Activated CD4-positive, alpha-beta T cell treated with anti-CD3 and anti-CD28 coated beads, Interleukin-2, amount 50 U/mL, for 4 hours (primary cell): ENCODE measurements at places on chromosomes 12 and 14.

- no peak for DNase-seq
These were observed 276.4 kb downstream of the DPF3 start for GRCh38 chr14:72617391-72618031.

DNA sequence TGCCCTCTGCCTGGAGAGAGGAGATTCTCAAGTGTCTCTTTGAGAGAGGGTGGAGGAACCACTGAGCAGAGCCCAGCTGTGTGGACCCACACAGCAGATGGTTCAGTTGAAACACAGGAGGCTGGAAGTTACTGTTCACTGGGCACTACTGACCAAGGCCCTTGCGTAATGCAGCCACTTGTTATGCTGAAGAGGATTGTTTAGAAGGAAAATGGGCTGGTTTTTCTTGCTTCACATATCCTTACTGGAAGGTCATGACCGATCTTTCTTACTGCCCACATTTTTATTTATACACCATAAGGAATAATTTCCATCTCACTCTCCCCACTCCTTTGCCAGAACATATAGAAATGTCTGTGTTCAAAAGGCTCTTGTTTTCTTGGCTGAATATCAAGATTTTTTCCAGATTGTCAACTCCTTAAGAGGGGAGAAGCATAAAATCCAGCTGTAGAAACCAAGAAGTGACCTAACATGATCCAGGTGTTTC is 375.1 kb upstream of the DDHD1 start:
- no peak for DNase-seq

- DNase-seq: no peak
These were observed 3.1 kb upstream of the CCDC88C start for GRCh38 chr14:91420686-91421085.

GRCh38 chr12:56040151-56040550 is 1.6 kb upstream of the RPS26 start:
- no peak for DNase-seq

DNA sequence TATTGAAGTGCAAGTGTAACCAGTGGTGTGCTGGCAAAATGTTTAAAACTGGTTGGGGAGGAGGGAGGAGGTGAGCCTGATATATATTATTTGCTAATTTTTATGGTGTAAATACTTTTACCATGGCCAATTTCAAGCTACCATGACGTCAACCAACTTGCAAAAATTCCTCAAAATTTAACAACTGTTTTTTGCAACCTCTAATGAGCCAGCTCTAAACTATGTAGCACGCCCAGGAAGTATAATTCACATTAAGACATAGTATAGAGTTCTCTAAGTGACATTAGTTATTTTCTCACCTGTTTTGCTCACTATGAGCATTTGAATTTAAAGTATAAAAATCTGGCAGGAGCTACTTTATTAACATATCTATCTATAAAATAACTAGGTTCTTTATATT is 41.4 kb downstream of the ATL1 start:
- no peak for DNase-seq

DNA sequence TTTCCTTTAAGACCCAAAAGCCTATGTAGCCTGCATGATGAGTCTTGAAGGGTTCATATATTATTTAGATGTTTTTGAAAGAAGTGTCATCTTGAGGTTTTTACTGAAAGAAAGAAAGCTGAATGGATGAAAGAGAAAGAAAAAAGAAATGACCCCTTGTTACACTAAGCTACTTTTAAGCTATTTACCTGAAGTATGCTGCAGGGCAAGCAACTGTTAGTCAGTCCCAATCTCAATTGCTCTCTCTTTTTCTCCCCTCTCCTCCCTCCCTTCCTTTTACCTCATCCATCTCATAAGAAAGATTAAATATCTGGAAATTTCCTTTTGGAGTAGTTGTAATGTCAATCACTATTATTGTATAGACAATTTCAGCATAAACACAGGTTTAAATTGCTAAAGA is 512.4 kb downstream of the TMTC2 start:
- no peak for DNase-seq

- DNase-seq: no peak
These were observed 6.0 kb downstream of the VPS37B start for GRCh38 chr12:122889761-122890520.

DNA sequence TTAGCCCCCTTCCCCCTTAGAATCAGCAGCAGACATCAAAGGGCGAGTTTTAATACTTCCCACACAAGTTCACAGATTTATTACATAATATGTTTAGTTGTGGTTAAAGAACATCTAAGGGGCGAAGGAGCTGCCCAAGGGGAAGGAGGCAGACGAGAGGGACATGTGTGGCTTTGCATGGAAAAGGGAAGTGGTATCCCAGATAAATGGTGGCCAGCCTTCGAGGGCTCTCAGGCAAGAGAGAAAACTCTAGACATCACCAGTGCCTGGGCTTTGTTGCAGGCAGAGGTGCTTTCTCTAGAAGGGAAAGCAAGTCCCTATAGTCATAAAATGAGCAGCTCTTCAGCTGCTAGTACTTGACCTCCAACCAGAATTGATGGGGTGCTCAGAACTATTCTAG is 121.2 kb downstream of the CACNA1C start:
- no peak for DNase-seq

DNA sequence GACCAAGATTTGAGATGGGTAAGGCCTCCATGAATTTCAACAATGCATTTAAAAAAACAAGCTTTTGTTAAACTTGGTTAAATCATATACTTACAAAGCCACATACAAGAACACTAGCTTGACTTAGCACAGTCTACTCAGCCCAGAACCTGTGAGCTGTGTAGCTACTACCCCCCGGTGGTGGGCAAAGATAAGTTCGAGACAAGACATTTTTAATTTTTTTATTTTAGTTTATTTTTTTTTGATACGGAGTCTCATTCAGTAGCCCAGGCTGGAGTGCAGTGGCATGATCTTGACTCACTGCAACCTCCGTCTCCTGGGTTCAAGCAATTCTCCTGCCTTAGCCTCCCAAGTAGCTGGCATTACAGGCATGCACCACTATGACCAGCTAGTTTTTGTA is 3.7 kb upstream of the NECAP1 start:
- DNase-seq: peak; percentile 60

- DNase-seq: no peak
These were observed 21.6 kb upstream of the TMCC3 start for GRCh38 chr12:94671917-94672316.

DNA sequence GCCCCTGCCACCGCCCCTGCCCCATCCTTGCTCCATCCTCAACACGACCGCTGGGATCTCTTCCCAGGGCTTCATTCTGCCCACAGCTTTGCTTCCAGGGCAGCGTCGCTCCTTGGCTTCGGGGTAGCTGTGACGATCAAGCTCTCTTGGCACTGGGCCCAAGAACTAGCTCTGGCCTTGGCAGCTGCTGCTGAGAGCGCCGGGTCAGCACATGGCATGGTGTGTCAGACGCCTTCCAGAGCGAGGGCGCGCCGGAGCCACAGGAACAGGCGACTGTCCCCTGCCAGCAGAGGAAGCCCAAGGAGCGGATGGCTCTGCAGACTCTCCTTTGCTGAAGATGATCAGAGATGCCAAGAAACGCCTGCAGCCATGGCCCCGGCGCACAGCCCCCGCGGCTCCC is 15.9 kb downstream of the RAB35 start:
- no peak for DNase-seq

DNA sequence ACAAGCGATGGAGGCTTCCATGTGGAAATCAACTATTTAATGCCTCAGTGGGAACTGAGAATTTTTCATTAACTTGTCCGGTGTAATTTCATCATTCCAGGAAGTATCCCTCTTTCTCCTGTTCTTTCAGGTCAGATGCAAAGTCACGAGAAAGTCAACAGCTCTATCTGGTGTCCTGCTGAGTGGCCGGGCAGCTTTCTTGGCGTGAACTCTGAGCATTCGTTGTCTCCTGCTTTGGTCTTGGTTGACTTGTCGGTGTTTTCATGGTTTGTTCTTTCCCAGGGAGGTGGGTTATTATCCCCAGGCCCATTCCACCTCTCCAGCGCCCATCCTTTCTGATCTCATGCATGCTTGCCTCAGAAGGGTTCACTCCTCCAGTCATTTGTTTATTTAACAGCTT is 149.1 kb downstream of the GLT1D1 start:
- no peak for DNase-seq

DNA sequence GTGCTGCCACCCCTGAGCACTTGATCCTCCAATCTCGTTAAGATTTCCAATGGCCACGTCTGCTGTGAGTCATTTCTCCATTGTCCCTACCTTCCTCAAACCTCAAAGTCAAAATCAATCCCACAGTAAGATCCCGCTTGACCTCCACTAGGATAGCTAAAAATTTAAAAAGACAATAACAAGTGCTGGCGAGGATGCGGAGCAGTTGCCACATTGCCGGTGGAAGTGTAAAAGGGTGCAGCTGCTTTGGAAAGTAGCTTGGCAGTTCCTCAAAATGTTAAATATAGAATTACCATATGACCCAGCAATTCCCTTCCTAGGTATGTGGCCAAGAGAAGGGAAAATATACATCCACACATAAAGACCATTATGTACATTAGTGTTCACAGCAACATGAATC is 9.5 kb upstream of the BCL7A start:
- no peak for DNase-seq

DNA sequence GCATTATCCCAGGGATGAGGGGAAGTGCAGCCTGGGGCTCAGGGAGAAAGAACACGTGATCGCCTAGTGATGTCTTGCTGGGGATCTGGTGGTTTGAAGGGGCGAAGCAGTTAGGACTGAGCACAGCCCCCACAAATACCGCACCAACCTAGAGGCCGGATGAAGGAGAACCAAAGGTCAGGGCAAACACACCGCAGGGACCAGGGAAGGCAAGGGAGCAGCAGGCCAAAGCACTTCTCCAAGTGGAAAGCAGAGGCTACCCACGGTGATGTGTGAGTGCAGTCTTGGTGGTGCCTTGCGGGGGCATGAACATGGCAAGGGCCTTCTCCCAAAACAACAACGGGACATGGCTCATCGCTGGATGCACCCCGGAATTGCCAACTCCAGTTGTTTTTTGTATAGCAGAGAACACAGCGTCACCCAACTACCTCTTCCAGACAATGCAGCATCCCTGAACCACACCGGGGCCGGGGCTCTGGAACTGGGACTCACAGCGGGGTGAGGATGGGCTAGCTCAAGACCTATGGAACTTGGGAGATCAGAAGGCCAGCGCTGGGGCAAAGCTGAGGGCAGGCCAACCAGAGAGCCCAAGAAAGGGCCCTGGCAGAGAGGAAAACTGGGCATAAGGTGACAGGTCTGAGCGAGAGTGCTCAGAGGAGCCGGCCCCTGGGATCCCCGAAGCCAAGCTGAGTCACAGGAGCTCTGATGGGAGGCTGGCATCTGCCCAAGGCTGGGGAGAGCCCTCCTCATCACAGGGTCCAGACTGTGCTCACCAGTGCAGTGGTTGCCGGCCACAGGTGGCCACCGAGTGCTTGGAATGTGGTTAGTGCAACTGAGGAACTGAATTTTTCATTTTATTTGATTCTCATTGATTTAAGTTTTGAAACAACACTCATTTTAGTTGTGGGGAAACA is 11.1 kb downstream of the GALNT16 start:
- DNase-seq: no peak

GRCh38 chr12:52148464-52149181 is 43.2 kb downstream of the KRT80 start:
- DNase-seq: no peak

DNA sequence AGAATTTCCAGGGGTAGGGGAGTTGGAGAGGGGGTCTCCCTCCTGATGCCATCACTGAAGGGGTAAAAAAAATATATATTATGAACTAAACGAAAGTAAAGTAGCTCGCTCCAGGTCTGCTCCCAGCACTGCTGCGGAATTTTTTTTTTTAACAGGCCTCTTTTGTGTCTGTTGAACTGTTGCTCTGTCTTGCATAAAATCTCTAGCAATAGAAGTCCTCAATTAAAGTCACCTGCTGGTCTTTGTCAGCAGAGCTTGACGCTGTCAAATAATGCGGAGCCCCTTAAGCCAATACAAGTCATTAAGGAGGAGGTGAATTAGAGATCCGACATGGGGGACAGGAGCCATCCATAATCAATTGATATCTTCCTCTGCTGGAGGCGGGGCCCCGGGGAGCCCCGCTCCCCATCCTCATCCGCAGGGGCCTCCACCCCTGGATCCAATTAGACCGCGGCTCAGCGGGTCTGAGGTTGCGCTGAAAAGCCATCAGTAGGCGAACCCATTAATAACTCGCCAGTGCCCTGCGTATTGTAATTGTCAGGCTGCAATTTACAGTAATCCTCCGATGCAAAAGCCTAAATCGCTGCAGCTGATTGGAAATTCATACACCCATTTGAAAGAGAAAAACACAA is 85.6 kb downstream of the DICER1 start:
- no peak for DNase-seq

GRCh38 chr14:72788972-72789728 is 104.8 kb downstream of the DPF3 start:
- DNase-seq: no peak

- DNase-seq: no peak
These were observed 210.7 kb upstream of the ATP2B1 start for GRCh38 chr12:89919241-89919906.

DNA sequence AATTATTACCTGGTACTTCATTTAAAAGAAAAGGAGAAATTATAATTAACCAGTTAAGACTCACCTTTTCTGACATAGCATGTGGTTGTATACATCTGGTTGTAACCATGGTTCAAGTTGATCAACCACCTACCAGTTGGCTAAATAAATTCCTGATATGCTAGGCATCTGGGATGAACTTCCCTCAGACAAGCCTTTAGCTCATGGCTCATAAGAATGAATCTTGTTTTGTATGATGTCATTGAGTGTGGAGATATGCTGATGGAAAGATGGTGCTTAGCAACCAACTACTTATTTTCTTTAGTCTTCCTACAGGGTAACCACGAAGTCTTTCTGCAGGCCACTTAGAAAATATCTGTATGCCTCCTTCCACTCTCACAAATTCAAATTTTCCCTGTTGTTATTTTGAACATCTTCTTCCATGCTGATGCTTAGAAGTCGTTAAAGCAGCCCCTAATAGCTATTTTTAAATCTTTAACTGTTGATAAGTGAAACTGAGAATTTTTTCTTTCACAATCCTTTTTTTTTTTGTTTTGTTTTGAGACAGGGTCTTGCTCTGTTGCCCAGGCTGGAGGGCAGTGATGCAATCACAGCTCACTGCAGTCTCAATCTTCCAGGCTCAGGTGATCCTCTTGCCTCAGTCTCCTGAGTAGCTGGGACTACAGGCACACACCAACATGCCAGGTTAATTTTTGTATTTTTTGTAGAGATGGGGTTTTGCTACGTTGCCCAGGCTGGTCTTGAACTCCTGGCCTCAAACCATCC is 51.9 kb upstream of the PTHLH start:
- DNase-seq: no peak

GRCh38 chr12:23775208-23775607 is 174.3 kb downstream of the SOX5 start:
- DNase-seq: no peak

GRCh38 chr14:90405755-90406154 is 8.9 kb downstream of the CALM1 start:
- no peak for DNase-seq

GRCh38 chr12:117596968-117597367 is 235.5 kb upstream of the NOS1 start:
- DNase-seq: no peak

GRCh38 chr12:51009056-51009440 is 17.1 kb downstream of the SLC11A2 start:
- peak; percentile 53 for DNase-seq

DNA sequence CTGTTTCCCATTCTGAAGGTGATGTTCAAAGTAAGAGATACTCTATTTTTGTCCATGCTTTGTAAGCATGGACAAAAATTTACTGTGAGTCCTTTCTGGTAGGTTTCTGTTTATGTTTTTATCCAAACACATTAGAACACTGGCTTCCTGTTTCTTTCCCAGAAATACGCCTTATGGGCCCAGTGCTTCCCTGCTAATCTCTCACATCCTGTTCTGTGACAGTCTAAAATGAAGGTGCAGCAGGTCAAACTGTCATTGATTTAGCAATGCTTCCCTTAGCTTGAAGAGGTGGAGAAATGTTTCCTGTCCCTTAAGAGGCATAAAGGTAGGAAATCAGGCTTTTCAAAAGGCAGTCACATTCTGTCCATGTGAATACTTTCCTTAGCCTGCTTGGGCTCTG is 305.6 kb downstream of the RPS29 start:
- no peak for DNase-seq
